Retina (tissue), 1 donor: ENCODE measurements at places on chromosomes 7 and 10.

GRCh38 chr10:117936566-117936965 is 110.2 kb downstream of the RAB11FIP2 start:
- DNase-seq = no peak

DNA sequence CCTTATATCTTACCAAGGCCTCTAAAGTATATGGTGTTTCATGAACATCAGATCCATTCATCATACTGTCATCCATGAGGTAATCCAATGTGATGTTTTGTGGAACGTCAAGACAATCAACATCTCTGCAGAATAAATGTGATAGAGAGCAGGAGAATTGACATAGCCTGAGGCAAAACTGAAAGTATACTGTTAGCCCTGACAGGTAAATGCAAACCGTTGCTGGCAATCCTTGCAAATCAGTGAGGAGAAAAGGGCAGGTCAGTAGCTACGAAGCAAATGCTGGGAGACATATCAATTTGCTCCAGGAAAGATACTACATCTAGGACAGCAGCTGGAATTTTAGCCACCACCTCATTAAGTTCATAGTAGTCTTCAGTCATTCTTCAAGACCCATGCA is 4.5 kb upstream of the CCDC3 start:
- no peak for DNase-seq

- DNase-seq = no peak
These were observed 255.8 kb downstream of the TWIST1 start for GRCh38 chr7:18861514-18862118.

DNA sequence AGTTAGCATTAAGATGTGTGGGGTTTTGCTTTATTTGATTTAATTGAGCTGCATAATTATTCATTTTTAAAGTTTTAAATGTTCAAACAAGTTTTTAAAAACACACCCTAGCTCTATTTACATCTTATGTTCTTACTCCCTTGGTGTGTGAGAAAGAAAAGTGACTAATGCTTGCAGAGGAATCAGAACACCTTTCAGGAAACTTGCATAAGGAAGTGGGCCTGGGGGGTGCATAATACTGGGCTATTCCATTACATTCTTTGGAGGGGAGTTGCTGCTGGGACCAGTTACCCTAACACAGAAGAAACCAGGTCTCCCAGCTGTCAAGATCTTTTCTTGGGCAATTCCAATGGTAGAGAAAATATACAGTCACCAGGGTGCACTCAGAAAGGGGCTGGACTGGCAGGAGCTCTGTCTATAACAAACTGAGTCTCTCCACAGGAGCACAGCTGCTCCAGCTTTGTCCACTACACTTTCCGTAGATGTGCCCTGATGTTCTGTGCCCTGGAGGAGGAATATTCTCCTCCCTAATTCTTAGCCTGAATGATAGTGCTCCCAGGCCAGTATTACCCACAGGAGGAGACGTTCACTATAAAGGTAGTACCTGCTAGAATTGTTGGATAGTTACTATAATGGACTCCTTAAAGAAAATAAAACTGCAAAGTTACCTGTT is 304.2 kb downstream of the CDC14C start:
- no peak for DNase-seq

GRCh38 chr7:135928136-135928535 is 49.0 kb downstream of the MTPN start:
- no peak for DNase-seq

DNA sequence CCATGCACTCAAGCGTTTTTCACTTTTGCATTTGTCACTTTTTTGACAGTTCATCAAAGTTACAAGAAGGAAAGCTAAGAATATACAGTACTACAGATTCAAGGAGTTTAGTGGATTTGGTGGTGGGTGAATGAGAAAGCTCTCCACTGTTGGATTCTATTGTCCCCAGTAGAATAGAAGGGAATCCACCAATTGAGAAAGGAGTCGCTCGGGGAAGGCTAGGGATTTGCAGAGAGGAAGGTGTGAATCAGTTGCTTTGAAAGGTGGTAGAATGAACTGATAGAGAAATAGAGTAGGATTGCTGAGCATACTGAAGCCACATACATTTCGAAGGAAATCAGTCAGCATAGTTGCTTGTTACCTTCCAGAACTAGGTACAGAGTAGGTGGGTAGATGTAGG is 33.7 kb upstream of the GLCCI1 start:
- no peak for DNase-seq

DNA sequence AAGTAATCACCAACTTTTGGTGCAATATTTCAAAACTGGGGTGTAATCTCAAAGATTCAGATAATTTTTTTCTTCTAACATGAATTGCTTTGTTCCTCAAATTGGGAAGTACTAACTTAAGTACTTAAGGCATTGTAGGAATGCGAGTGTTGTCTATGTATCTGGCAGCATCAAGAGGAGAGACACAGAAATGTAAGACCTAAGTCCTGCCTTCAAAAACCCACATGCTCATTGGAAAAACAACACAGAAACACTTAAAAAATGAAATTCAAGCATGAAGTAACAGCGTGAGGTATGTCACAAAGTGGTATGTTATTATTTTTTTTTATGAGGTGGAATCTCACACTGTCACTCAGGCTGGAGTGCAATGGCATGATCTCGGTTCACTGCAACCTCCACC is 288.5 kb downstream of the ZEB1 start:
- no peak for DNase-seq

GRCh38 chr7:149851449-149851848 is 13.3 kb downstream of the ZNF862 start:
- DNase-seq = no peak

DNA sequence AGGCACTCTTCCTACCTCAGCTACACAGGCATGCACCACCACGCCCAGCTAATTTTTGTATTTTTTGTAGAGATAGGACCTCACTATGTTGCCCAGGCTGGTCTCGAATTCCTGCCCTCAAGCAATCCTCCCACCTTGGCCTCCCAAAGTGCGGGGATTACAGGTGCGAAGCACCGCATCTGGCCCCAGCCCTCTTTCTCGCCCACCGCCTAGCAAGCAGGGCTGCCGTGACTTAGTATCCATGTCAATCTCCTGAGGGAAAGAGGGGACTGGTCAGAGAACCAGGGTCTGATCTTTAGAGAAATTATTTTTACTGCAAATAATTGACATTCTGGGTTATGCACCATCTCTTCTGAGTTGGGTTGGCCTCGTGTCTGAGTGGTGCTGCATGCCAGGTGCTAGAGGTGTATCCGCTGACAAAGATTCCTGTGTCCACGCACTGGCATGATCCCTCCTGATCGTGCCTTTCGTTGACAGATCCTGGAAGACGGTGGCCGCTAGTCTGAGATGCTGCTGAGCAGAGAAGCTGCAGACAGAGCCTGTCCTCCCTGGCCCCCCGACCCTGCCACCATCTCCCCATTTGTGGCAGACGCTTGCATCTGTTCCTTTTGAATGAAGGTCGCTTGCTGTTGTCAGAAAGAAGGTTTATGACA is 22.7 kb downstream of the WIPI2 start:
- DNase-seq = no peak

GRCh38 chr7:72406820-72407403 is 5.2 kb downstream of the CALN1 start:
- no peak for DNase-seq

DNA sequence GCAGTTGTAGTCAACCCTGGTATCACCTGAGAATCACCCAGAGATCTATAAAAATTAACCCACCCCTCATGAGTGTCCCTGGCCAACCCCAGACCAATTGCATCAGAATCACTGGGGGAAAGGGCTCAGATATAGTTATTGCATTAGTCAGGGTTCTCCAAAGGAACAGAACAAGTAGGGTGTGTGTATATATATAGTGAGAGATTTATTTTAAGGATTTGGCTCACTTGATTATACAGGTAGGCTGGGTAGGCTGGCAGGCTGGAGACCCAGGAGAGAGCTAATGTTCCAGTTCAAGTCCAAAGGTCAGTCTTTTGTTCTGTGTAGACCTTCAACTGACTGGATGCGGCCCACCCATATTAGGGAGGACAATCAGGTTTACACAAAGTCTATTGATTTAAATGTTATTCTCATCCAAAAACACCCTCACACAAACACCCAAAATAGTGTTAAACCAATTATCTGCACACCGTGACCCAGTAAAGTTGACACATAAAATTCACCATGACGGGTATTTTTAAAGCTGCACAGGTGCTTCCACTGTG is 372.9 kb upstream of the NFE2L3 start:
- DNase-seq = no peak

GRCh38 chr7:55138663-55139062 is 119.8 kb downstream of the EGFR start:
- no peak for DNase-seq

DNA sequence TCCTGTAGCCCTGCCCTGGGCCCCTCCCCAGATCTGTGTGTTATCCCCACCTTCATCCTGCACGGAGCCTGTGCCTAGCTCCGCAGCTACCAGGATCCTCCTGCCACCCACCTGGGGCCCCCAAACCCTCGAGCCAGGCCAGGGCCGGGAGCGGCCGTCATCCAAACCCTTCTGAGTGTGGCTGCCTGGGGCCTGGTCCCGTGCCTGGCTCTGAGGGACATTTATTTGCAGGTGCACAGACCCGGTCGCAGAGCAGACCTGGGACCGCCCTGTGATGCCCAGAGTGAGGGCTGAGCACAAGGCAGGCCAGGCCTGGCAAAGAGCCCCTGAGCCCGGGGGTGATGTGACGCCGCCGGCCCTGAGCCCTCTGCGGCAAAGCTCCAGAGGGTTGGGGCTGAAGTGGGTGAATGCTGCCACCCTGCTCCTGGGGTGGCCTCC is 27.4 kb upstream of the INPP5A start:
- no peak for DNase-seq

GRCh38 chr10:28875549-28876081 is 198.3 kb downstream of the BAMBI start:
- DNase-seq = peak; percentile 53
